ENCODE measurements at places on chromosomes 16 and 17. TPM values are rescaled to one million over a fixed set of nuclear protein-coding genes. Genes with fewer than 3 reads are reported as not detected.

Gene CISD3
- 4.5 TPM for total RNA-seq

Gene CRHR1
- total RNA-seq, result not detected

Gene CPNE7
- not detected for total RNA-seq

Gene RAB40C
- total RNA-seq, result 7.7 TPM

Gene KRTAP4-4
- not detected for total RNA-seq

Gene PLA2G10
- not detected for total RNA-seq

Gene GRB7
- total RNA-seq, result 1.9 TPM

Gene MT3
- not detected for total RNA-seq

Gene WNT9B
- 0.08 TPM for total RNA-seq

All from liver (tissue), 10 donors.